ENCODE measurements at places on chromosomes 5 and 9.
A peak's percentile ranks its signal among the peaks of the same experiment; 100 is the strongest.

DNA sequence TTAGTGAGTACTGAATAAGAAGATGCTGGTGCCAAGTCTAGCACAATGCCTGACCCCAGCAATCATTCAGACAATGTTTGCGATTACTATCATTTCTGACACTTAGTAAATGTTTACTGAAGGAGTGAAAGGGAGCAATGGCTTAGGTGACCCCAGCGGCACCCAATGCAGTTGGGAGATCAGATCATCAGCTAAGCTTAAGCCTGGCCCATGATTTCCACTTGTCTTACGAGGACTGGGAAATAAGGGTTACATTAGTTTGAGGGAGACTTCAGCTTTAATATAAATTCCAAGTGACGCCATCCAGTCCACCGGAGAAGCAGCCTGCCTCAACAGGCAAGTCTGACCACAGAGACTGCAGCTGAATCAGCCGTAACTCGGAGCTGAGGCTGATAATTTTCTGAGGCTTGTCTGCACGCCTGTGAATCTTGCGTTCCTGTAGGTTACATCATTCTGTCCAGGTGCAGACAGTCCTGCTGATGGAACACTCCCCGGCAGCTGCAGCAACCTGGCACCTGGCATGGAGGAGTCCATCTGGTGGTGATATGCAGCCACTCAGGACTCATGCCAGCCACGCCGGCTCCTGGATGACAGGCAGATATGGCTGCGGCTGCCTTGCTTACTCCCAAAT lies 34.9 kb upstream of the FGF1 start:
- no peak for DNase-seq

DNA sequence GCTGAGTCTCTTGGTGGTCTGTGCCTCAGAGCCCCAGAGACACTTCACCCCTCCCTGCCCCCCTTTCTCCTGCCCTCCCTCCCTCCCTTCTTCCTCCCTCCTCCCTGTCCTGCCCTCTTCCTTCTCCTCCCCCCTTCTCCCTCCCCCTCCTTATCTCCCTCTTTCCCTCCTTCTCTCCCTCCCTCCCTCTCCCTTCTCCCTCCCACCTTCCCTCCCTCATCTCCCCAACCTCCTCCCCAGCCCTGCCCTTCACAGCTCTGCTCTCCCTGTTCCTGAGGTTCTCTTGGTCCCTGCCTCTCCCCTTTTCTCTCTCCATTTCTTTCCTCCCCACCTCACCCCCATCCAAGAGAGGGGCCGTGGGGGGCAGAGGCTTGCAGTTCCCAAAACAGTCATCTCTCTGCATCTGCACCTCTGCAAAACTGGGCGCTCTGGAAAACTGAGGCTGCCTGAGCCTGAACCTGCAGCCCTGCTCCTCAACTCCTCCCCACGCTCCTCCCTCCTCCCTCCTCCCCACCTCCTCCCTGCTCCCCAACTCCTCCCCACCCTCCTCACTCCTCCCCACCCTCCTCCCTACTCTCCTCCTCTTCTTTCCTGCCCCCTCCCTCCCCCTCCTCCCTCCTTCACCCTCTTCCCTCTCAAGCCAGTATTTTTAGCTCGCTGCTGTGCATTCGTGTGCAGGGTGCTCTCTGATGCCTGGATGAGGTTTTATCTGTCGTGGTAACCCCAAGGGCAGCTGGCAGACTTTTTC lies 219.1 kb downstream of the C9orf50 start:
- DNase-seq = no peak

- DNase-seq = no peak
These were observed 5.8 kb upstream of the TGFBI start for GRCh38 chr5:136022965-136023364.

GRCh38 chr5:62326302-62326701 lies 20.3 kb downstream of the KIF2A start:
- no peak for DNase-seq

GRCh38 chr9:18275313-18275990 lies 198.5 kb upstream of the ADAMTSL1 start:
- DNase-seq = no peak

DNA sequence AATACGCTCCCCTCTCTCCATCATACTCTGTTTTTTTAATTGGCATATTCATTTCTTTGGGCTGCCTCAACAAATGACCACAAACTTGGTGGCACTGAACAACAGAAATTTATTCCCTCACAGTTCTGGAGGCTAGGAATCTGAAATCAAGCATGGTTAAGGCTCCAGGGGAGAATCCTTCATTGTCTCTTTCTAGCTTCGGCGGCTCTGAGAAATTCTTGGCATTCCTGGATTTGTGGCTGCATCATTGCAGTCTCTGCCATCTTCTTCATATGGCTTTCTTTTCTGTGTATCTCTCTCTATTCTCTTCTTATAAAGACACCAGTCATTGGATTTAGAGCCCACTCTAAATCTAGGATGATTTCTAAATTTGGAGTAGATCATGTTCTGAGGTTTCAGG lies 10.9 kb upstream of the SLC24A2 start:
- no peak for DNase-seq

DNA sequence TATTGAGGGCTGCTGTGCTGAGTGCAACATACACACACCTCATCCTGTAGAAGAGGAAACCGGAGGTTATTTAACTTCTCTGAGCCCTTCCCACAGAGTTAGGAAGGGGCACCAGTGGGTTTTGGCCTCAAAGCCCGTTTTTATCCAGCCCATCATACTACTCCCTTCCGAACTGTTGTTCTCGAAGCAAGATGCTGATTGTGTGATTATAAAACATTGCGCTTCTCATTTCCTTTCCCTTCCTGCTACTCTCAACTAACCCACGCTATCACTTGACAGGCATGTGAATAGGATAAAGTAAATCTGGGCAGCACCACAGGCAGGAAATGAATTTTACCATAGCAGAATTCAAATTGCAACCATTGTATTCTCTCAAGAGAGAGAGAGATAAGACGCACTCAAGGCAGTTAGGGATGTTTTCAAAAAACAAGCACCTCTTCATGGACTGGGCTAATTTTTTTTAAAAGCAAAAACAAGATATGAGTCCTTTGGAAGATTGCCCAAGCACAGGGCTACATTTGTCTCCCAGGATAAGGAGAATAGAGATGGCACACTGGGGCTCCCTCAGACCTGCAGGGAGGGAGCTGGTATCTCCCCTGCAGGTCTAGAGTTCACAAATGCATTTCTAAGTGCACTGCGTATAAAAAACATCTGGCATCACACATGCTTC lies 52.6 kb downstream of the GNA14 start:
- no peak for DNase-seq

- DNase-seq = no peak
These were observed 1006.4 kb upstream of the CTNND2 start for GRCh38 chr5:12910641-12911040.

GRCh38 chr5:42950456-42951292 lies 89.4 kb downstream of the ANXA2R start:
- peak; percentile 23 for DNase-seq

DNA sequence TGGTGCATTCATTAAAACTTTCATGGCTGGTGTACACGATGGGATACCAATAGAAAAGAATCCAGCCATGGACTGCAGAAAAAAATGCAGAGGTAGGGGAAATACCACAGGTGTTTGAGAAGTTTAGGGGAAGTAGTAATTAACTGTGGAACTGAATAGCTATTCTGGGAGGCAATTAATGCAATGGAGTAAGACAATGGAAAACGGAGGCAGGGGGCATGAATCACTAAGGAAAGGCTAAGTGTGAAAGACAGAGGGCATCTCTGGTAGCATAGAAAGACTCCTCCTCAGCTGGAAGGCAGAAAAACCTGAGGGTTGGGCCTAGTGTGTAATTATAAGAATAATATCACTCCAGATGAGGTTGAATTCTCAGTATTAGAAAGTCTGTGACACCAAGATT lies 30.9 kb upstream of the NPR3 start:
- no peak for DNase-seq

GRCh38 chr5:95595289-95595931 lies 24.5 kb upstream of the GPR150 start:
- DNase-seq = no peak

GRCh38 chr5:138289296-138289695 lies 14.9 kb upstream of the GFRA3 start:
- DNase-seq = no peak

- DNase-seq = no peak
These were observed 207.6 kb upstream of the S1PR3 start for GRCh38 chr9:88783711-88784083.

DNA sequence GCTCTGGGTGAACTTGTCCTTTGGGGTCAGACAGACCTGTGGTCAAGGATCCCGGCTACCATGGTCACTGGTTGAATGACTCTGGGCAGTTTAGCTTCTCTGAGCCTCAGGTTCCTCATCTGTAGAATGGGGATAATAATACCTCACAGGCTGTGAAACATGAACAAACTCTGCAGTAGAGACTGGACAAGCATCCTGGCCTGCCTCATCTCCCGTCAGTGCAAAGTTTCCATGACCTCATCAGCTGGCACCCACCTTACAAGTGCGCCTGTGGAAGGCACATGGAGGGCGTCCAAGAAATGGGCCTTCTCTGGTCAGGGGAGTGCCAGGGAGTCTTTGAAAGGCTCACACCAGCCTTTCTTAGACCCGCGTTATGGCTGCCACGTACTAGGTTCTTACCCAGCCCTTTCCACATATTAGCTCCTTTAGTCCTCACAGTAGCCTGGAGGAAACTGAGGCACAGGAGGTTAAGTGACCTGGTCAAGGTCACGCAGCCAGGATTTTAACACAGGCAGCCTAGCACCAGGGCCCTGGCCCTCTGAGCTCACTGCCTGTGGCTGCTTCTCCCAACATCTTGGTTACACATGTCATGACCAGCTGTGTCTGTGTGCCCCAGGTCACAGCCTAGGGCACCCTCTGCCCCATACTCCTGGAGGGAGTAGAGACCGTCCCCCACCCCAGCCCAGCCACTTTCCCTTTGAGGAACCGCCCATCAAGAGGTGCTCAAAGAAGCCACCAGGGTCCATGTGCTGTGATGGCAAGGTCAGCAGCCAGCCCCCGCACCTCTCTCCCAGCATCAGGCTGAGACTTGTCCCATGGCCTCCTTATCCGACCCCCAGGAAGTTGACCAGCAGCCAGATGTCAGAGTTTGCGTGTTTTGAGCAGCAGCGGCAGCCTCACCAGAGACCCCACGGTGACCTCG lies 39.4 kb upstream of the RPL26L1 start:
- DNase-seq = no peak

DNA sequence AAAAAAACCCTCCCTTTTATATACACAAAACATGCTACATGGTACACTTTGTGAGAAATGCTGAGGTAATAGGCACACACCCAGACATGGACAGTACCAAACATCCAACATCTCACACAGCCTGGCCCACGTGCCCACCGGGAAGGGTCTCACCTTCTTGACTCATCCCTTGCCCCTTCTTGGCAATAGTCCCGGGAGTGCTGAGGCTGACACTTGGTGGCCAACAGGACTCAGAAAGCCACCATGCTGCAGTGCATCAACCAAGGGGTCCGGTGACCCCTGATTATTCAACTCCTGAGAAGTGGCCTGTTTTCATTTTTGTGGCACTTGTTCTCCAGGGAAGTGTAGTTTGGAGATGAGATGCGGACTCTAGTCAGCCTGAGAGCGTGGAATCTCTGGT lies 35.0 kb downstream of the ANGPTL2 start:
- no peak for DNase-seq

GRCh38 chr9:5436441-5436840 lies 1.3 kb downstream of the PLGRKT start:
- no peak for DNase-seq

- no peak for DNase-seq
These were observed 408.3 kb upstream of the CLINT1 start for GRCh38 chr5:158267228-158267627.

DNA sequence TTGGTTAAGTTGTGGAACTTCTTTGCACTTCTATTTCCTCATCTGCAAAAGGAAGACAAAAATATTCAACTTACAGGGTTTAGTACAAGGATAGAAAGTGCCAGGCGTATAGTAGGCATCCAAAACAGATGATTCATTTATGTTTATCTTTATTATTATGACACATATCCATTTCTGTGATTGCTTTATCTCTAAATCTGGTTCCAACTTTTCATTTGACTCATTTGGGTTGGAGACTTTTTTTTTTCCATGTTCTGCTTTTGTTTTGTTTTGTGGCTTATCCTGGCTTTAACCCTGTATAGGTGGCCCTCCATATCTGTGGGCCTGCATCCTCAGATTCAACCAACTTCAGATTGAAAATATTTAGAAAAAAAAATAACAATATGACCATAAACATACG lies 186.7 kb upstream of the SLC24A2 start:
- no peak for DNase-seq

- DNase-seq = no peak
These were observed 366.8 kb downstream of the FAM170A start for GRCh38 chr5:119996128-119996527.

DNA sequence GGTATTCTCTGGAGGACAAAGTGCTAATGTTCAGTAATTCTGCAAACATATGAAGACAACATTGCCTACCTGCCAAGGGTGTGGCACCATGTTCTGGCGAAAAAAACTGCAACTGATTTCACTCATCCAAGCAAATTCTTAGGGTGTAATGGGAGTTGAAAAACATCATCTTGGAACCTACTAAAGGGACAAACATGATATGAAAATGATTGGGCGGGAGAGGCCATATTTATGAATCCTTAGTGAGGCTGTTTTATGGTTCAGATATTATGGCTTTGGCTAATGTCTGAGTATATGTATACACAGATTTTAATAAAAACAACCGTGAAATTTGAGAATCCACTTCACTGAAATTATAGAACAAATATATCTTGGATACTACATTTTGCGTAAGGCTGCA lies 225.7 kb downstream of the ARL15 start:
- no peak for DNase-seq

GRCh38 chr9:130425741-130426466 lies 18.9 kb upstream of the ASS1 start:
- no peak for DNase-seq

GRCh38 chr5:83522446-83522845 lies 50.9 kb downstream of the VCAN start:
- no peak for DNase-seq

DNA sequence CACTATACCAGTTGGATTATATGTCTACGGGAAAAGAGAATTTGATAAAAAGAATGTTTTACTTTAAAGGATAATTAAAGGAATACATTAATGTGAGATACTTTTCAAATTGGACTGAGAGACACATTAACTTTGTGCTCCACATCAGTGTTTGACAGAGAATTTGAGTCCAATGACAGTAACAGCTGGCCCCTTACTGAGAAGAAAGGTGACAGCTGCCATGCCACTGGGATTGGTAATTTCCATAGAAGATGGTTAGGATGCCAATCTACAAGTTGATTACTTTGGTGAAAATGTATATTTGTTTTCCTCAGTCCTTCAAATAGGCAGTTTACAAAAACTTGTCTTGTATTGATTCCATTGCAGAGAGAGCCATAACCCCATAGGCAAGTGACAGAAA lies 578.4 kb downstream of the SLCO4C1 start:
- DNase-seq = no peak

DNA sequence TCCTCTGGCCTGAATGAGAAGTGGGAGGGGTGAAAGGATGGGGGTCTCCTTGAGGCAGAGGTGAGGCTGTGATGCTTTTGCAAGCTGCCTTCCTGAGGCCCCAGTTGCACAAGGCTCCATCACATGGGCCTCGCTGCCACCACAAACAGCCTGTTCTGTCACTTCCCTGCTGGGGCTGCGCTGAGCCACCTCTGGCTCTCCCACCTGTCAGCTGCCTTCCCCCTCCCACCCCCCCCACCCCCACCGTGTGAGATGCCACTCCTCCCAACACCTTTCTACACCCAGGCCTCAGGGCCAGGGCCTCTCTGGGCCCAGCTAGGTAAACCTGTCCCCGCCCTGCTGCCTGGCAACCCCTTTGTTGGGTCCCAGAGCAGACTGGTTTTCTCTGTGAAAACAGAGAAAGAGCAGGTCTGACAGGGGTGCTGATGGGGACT lies 4.5 kb upstream of the PDLIM4 start:
- no peak for DNase-seq
